ENCODE measurements at places on chromosomes 5 and 9. TPM values are rescaled to one million over a fixed set of nuclear protein-coding genes. Genes with fewer than 3 reads are reported as not detected.

LTC4S gene
- 28.2 TPM for total RNA-seq

PCDHGA6 gene
- 5.6 TPM for total RNA-seq

SLC1A1 gene
- 50.5 TPM for total RNA-seq

OR1J2 gene
- total RNA-seq, result not detected

Data from thyroid gland (tissue), 4 donors.